RWPE2 (cell line): ENCODE measurements at places on chromosomes 4 and X.
A peak's percentile ranks its signal among the peaks of the same experiment; 100 is the strongest.

DNA sequence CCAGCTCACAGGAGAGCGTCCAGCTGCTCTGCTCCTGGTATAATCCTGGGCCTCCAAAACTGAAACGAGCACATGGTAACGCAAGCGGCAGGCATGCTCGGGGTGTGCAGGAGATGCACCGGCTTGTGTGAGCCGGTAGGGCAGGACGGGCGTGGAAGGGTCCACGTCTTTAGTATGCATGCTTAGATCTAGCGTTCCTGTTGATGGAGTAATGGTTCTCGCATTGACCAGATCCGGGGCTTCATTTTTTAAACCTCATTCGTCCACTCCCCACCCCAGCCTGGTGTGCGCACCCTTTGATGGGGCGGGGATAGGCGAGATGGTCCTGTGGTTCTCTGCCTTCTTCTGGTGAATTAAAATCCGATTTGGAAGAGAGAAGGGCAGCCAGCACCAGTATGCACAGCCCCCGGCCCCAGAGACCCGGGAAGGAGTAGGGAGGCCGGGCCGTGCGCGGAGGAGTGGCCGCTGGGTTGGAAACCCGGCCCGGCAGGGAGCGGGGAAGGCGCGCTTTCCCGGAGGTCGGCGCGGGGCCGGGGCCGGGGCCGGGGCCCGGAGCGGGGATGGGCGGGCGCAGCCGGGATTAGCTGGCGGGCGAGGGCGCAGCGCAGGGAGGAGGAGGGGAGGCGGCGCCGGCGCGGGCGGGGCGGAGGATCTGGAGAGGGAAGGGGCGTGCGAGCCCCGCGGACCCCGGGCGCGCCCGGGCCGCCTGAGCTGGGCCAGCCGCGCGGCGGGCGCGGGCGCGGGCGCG lies 39.9 kb downstream of the FAM149A start:
- DNase-seq, result no peak

DNA sequence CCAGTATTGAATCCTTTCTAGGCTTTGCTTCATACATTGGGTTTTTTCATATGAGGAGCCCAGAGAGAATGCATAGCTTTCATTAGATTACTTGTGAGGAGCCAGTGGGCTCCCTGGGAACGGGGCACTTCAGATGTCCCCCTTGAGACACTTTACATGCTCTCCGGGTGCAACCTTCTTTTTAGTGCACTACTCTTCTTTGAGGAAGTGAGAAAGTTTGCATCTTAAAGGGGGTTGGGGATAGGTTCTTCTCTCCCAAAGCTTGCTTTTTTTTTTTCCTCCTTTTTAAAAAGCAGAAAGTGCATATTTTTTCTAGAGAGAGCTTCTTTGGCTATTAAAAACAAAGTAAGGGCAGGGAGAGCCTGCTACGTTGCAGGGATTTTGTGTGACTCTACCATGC lies 4.3 kb downstream of the HADH start:
- no peak for DNase-seq

DNA sequence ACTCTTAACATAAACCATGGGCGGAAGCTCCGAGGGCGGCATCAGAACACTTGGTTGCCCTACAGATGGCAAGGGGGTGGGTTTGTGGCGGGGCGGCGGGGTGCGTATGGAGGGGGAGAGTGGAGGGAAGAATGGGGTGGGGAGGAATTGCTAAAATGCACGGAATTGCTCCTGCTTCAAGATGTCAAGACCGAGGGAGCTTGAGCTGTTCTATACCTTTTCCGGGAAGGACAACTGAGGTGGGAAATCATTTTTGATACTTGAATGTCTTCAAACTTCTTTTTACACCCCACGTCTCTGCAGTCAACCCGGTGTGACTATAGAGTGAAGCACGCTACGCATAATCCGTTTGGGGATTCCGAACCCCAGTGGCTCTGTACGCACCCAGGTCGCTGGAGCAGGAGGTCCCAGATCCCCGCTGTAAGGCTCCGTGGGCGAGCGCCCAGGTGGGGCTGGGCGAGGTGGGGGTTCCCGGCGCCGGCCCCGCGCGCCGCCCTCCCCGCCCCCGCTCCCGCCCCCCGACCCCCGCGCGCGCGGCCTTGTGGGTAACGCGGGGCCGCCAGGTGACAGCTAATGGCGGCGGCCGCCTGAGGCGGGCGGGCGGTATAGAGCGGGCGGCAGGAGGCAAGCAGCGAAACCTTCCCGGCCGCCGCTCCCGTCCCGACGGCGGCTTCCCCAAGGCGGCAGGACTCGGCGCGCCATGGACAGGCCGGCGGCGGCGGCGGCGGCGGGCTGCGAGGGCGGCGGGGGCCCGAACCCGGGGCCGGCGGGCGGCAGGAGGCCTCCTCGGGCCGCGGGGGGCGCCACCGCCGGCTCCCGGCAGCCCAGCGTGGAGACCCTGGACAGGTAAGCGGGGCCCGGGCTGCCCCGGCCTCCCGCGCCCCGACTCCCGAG lies at the start of gene MTMR1:
Gene MTMR1, plus strand, starts transcription at position 566 of the 894 bp plus-strand sequence. Its CDS starts 135 bp downstream, at position 701.
- DNase-seq, result no peak

GRCh38 chr4:140095694-140096482 lies 58.1 kb downstream of the MAML3 start:
- DNase-seq, result no peak

DNA sequence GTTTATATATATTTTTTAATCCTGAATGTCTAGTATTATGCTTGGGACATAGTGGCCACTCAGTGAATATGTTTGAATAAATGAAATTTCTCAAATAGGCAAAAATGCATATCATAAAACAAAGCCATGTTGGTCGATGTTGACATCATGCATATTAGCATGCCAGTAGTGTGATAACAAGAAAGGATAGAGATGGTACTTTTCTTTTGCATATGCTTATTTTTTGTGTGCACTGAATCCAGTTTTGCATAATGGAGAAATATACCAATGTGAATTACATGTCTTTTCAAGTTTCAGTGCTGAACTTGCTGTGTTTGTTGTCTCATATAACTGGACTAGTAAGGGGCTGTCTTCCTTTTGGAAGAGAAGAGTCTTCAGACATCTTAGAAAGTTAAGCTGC lies 7.5 kb downstream of the CPE start:
- no peak for DNase-seq

DNA sequence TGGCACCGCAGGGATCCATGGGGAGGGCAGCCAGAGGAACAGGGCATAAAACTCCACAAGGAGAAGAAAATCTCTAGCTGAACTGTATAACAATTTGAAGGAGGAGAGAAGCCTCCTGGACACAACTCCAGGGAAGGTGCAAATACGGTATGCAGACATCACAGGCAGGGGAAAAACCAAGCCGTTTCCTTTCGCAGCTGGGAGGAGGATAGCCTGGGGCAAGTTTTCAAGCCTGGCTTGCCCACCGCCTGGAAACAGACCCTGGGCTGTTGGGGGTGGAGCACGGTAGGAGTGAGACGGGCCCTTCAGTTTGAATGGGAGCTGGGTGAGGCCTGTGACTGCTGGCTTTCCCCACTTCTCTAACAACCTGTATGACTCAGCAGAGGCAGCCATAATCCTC lies 43.4 kb upstream of the TAF9B start:
- DNase-seq, result no peak

- DNase-seq, result no peak
These were observed 12.4 kb downstream of the UBE2K start for GRCh38 chr4:39710098-39710896.

GRCh38 chrX:52420824-52421443 lies 52.1 kb downstream of the XAGE2 start:
- DNase-seq, result no peak

- no peak for DNase-seq
These were observed 54.5 kb downstream of the KLHL8 start for GRCh38 chr4:87165892-87166291.

- no peak for DNase-seq
These were observed 41.5 kb downstream of the REELD1 start for GRCh38 chr4:146255874-146256273.

DNA sequence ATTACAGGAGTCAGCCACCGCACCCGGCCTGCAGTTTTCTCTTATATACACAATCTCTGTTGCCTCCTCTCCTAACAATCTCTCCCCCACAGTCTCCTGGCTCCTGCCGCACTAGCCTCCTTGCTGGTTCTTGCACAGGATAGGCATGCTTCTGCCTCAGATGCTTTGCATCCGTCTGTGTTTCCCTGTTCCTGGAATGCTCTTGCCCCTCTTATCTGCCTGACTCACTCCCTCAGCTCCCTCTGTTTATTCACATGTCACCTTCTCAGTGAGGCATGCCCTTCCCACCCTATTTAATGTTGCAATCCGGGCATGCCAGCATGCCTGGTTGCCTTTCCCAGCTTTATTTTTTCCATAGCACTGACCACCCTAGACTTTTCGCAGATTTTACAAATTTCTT lies 161.9 kb downstream of the PHF8 start:
- no peak for DNase-seq

GRCh38 chr4:159209249-159209648 lies 106.4 kb downstream of the RAPGEF2 start:
- DNase-seq, result no peak

GRCh38 chrX:23195761-23196160 lies 138.9 kb upstream of the PTCHD1 start:
- DNase-seq, result no peak

DNA sequence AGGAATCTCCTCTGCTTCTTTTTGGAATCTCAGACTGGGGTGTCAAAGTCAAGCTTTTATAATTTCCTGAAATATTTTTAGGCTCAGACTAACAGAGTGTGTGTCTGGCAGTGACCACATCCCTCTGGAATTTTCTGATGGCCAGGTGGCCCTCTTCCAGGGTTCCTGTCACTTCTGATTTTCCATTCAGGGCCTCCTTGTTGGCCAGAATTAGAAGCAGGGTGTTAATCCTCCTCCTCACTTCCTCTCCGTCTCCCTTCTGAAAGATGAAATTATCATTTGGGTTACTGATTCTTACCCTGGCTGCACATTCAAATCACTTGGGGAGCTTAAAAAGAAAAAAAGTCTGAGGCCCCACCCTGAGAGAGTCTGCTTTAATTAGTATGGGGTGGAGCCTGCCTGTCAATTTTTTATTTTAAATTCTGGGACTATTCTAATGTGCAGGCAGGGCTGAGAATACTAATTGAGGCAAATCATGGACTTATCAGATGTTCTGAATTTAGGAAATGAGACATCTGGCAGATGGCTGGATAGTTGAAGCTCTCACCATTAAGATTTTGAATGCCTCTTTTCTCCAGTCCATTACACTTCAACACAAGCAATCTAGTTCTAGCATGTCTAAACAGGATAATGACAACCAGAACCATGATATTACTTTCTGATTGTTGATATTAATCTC lies 43.2 kb downstream of the HAND2 start:
- DNase-seq, result no peak

- DNase-seq, result peak; percentile 36
These were observed 46.5 kb upstream of the RAB9B start for GRCh38 chrX:103878466-103879122.

DNA sequence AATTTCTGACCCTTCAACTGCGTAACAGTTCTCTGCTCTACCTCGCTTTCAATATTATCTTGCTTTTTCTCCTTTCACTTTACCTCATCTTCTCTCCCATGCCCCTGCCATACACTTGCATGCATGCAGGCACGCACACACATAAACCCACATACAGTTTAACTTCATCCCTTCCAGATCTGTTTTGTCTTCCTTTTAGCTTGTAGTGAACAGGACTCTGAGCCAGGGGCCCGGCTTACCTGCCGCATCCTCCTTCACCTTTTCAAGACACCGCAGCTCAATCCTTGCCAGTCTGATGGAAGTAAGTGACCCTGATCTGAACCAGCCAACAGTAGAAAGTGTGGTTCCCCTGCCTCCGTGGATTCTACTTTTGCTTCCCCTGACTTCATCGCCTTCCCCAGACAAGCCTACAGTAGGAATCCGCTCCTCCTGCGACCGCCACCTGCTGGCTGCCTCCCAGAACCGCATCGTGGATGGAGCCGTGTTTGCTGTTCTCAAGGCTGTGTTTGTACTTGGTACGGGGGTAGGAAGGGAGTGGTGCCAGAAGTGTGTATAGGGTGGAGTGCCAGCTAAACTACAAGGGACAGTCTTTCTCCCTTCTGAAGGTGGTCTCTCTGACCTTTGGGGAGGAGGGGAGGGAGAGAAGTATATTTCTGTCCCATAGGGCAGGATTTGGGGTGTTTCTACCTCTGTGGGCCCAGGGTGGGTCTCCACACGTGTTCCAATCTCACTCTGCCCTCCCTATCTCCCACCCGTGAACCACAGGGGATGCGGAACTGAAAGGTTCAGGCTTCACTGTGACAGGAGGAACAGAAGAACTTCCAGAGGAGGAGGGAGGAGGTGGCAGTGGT lies 10.7 kb downstream of the MED12 start:
- DNase-seq, result no peak

DNA sequence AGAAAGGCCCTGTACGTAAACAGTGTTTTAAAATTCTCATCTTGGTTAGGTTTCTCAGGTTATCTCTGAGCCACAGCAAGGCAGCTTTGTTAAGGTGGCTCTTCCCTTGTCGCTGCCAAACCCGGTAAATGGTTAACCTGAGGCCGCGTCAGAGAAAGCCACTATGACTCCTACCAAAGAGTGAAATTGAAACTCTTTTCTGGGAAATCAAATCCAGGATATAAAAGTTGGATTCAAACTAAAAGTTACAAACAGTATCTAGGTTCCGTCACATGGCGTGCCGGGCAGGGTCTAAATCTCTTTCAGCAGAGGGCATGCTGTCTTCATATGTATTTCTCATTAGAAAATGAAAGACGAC lies 433 bp downstream of the MMAA start:
- no peak for DNase-seq

- no peak for DNase-seq
These were observed 22.8 kb downstream of the PACRGL start for GRCh38 chr4:20723019-20723418.

DNA sequence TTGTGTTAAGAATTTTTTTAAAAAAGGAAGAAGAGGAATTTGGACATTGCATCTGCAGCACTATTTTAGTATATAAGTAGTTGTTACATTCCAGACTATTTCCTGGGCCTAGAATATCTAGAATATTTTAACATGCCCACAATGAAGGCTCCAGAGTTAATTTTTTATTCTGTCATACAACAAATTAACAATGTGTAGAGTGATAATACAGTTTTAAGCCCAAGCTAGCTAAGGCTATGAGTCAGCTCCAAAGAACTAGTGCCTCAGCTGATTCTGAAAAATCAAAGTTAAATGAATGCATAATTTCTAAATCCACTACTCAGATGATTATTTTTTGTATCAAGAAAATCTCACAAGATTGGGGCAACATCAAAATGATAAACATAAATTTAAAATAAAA lies 231.4 kb downstream of the PRDM5 start:
- DNase-seq, result no peak

GRCh38 chr4:20367446-20367845 lies 115.7 kb downstream of the SLIT2 start:
- no peak for DNase-seq

DNA sequence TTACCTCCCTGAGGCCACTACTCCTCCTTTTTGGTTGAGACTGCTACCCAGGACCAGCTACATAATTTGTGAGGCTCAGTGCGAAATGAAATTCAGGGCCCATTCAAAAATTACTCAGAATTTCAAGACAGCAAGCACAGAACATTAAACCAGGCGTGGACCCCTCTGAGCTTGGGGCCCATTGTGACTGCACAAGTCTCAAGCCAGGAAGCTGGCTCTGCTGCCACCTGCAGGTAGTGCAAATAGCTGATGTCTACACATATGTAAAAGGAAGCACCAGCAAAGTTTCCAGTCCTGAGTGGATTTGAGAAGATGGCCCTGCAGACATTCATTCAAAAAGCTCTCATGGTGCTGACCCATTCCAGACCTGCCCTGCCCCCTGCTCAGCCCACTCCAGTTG lies 213.4 kb upstream of the LNX1 start:
- DNase-seq, result no peak
